ENCODE measurements at places on chromosomes 7 and 10.
A peak's percentile ranks its signal among the peaks of the same experiment; 100 is the strongest.

GRCh38 chr7:131945957-131946544 is 389.6 kb upstream of the PODXL start:
- DNase-seq, result no peak

DNA sequence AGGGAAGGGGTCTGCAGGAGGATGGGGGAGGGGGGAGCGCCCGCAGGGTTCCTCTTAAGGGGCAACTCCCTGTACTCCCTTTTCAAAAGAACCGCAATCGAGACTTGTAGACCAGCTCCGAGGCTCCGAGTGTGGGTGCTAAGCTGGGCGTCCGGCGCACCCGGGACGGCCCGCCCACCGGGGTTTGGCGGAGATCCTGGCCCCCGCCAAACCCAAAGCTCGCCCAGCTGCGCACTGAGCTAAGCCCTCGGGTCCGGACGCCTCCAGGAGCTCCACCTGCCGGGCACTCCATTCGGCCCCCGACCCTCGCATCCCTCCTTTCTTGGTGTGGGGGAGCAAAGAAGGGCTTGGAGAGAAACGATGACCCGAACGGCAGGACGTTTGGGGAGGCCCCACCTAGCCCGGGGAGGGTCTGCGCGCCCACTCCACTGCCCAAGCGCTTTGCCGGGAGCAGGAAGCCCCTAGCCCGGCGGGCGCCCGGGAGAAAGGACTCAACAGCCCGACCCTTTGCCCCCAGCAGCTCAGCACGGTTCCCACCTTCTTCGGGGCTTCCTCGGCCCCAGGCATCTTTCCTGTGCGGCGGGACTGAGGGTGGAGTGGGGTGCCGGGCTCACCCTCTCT is 651 bp downstream of the AFAP1L2 start:
- DNase-seq, result no peak

GRCh38 chr7:70356787-70357328 is 758.6 kb downstream of the AUTS2 start:
- no peak for DNase-seq

DNA sequence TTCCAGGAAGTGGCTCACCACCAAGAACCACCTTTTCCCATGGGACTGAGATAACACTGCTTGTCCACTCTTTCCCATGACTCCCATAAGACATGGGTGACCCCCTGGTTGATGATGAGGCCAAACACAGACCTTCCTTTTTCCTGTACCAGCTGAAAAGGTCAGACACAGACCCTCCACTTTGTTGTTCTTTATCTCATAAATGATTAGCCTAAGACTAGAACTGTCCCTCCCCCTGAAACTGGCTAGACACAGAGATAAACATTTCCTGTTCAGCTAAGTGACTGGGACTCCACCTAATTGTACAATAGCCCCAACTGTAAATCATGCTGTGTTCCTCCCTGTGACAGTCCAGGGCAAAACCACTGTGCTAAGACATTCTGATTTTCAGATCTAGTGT is 8.2 kb upstream of the NRG3 start:
- DNase-seq, result no peak

- no peak for DNase-seq
Observed at GRCh38 chr10:1594372-1595241, 142.7 kb downstream of the ADARB2 start.

DNA sequence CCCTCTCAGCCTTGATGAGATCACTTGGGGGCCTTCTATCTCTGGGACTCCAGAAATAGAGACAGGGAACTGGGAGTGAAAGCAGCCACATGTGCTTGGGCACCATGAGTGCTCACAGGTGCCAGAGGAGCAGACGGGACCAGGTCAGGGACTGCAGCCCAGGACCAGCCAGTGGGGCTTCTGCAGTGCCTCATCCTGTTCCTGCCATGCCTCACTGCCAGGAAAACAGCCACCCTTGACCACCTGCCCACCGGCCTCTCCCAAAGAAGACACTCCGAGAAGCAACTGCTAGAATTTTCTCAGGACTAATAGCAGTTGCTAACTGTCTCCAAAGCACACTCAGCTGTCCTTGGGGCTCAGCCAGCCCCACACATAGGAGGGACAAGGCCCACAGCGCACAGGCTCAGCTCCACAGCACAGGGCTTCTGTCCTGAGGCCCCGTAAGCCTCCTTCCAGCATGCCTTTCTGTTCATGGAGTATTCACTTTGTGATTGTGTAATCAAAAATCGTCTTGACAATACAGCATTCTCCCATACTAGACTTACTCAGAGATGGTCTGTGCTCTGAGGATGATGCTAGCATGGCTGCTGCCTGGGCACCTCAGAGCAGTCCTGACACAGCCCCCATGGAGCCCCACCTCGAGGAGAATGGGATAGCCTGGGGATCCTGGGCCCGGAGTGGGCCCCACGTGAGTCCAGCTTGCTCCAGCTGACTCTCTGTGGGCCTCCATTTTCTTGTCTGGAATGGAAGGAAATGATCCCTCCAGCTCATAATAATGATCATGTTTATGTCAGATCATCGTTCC is 115.7 kb upstream of the RET start:
- no peak for DNase-seq

- no peak for DNase-seq
Observed at GRCh38 chr7:159102681-159103381, 41.8 kb downstream of the VIPR2 start.

GRCh38 chr7:140675726-140676125 is 3.0 kb downstream of the ADCK2 start:
- no peak for DNase-seq

GRCh38 chr7:121544726-121545125 is 148.6 kb upstream of the FAM3C start:
- no peak for DNase-seq

- DNase-seq, result peak; percentile 53
Observed at GRCh38 chr10:133276435-133277201, at the start of gene ADAM8. ADAM8 (minus strand) TSS chr10:133276868; CDS start chr10:133276817, 51 bp downstream.

DNA sequence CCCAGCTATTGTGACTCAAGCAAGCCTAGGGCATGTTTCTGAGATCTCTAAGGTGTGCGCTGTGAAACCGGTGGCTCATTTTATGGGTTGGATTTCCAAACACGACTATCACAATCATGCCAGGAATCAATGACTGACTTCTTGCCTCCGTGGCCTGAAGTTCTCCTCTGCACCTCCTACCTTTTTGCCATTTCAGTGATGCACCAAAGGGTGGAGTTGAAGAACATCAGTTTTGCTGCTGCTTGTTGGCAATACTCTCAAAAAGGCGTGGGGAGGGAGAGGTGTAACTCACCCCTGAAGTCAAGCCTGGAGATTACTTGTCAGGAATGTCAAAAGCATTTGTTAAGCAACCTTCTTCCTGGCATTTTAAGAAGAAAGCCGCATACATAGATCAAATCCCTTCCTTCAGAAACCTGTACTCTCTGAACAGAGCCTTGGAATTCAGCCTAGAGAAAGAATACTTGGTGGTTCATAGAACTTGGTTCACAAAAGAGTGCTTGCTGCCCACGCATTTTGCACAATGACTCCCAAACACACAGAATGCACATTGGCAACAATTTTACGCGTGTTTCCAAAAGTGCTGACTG is 41.0 kb downstream of the KIAA1217 start:
- no peak for DNase-seq

DNA sequence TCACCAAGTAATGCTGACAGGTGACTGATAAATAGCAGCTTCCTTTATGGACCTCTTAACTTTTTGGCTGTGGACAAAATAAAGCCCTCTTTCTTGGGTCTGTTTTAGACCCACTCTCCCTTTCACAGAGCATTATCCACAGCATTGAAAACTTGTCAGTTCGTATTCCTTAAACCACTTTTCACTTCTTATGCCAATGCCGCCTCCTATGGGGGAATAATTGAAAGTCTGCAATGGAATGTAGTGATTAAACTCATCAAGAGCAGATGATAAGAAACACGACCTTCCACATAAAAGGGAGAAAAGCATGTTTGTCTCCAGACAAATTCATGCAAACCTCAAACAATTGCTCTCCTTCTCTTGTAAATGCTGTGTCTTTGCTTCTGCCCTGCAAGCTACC is 153.4 kb downstream of the SORCS1 start:
- no peak for DNase-seq

DNA sequence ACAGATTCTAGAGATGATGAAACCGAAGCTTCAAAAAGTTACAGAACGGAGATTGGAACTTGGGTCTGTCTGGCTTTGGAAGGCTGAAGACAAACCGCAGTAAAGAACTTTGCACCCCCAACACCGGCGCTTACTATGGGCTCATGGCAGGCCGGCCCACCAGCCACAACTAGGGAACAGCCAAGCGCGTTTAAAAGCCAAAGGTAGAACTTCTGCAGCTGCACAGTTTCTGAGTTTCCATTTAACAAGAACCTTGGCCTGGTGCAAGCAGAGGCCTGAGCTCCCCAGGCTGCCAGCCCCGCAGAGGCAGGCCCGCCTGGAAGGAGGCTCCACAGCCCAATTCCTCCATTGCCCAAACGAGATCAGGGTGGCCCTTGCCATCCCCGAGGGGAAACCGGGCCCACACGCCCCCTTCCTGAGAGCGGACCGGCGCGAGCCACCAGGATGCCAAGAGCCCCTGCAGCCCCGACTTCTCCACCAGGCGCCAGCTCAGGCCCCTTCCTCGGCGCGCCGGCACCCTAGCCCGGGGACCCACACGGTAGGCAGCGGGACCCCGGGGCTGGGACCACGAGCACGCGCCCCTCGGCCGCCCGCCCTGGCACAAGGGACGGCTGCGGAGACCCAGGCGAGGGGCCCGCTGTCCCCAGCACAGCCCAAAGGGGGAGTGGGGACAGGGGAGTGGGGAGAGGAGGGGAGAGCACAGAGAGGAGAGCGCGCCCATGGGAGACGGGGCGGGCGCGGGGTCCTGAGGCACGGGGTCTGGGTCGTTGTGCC is 566 bp downstream of the MAD1L1 start:
- peak; percentile 79 for DNase-seq

Measured in D341Med (cell line).